ENCODE measurements at places on chromosomes 5 and 9.

DNA sequence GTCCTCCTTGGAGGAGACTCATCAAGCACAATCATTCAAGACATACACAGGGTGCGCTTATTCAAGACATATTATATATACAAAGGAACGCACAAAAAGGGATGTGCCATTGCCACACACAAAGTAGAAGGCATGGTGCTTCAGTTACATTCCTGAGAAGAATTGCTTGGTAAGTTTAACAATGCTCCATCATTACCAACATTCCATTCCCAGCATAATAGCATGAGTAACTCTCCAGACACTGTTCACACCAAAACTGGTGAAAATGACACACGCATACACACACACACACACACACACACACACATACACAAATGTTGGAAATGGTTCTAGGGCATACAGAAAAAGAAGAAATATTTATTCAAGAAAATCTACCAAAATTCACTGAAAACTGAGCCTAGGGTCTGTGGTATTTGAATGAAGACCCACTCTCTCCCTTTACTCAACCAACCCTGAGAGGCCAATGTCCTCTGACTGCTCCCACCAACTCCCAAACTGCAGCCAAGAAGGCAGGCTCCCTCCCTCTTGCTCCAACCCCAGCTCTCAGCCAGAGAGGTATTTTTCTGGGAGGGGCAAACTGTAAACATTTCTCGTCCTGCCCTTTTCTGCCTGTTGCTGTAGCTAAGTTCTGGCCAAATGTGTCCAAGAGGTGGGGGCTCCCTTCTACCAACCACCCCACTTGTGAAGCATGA lies 19.9 kb downstream of the UGT3A1 start:
- peak; percentile 1 for DNase-seq

DNA sequence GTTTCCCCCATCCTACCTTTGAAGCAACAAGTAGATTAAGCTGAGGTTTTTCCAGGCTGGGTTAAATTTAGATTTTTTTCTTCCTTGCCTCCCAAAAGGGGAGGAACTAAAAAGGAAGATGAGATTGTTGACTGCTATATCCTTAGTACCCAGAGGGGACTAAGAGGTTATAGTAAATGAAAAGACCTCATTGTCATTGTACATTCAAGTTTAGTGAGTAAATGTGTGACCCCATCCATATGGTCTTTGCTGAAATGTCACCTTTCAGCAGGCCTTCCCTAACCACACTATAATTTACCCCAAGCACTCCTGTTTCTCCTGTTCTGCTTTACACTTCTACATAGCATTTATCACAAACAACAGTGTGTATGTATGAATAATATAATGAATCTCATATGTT lies 35.8 kb upstream of the CHD1 start:
- DNase-seq = no peak

DNA sequence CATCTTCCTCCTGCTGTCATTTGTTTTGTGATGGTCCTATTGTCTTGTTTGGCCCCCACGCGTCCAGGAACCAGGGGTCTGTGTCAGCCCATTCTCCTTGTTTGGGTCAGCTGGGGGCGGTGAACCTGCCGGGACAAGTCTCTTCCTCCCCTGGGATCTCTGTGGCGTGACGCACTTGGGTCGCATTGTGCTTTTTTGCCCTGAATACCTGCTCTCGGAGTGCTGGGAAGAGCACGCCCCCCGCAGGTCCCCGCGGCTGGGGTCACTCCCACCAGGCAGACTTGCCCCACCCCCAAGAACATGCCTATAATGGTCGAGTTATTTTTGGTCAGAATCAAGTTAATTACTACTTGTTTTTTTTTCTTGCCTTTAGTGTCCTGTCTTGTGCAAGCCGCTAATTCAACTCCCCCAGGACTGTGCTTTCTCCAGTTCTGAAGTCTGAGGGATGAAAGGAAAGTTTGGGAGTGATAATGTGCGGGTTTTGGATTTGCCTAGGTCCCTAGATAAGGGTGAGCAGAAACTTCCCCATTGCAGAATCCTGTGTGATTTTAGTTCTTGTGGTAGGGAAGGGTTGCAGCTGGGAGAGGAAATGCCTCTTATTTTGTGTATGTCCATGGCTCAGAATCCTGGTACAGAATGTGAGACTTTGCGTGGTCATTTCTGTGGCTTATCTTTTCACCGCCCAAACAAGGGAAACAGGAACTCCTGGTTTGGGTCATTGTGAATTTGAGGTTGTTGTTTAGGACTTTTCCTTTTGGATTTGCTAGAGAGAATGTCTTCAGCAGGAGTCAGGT lies 789 bp downstream of the ACER2 start:
- no peak for DNase-seq

GRCh38 chr5:40385544-40385943 lies 294.2 kb upstream of the PTGER4 start:
- no peak for DNase-seq

DNA sequence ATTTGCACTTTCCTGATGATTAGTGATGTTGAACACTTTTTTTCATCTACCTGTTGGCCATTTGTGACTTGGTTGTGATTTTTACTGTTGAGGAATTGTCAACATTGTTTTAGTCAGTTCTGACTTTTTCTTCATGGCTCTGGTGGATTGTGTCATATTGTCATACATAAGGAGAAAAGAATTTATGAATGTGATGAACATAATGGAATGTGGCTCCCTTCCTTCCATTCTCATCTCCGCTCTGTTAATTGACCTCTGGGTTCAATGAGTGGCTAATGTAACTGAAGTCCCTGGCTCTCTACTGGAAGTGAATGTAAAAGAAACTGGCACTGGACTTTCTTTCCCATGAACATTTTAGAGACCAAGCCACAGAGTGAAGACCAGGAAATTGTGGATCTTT lies 49.2 kb downstream of the KIAA1958 start:
- DNase-seq = no peak

DNA sequence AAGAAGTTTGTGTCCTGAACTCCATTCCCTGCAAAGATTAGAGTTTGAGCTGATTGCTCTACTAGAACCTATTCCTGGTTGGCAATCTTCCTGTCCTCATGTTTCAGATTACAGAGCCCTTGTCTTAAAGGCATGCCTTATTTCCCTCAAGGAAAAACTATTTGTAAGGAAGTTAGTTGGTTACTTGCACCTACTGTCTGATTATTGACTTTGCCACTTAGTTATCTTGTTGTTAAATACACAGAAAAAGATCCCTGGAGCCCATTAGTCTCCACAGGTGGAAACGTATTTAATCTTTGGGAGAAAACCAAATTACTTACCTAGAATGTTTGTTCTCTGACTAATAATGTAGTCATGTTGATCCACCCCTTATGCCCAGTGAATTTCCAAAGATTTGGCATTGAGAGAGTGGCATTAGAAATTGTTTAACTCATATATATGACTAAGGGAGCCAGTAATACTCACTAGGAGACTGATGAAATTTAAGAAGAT lies 132.3 kb upstream of the ELL2 start:
- DNase-seq = peak; percentile 72

DNA sequence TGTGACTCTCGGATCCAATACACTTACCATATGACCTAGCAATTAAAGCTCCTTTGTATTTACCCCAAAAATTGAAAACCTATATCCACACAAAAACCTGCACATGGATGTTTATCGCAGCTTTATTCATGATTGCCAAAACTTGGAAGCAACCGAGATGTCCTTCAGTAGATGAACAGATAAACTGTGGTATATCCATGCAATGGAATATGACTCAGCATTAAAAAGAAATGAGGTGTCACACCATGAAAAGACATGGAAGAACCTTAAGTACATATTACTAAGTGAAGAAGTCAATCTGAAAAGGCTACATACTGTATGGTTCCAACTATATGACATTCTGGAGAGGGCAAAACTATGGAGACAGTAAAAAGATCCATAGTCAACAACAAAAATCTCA lies 82.0 kb upstream of the PHF24 start:
- no peak for DNase-seq
